Fibroblast of skin of back (primary cell): ENCODE measurements at places on chromosomes 3 and 15.

DNA sequence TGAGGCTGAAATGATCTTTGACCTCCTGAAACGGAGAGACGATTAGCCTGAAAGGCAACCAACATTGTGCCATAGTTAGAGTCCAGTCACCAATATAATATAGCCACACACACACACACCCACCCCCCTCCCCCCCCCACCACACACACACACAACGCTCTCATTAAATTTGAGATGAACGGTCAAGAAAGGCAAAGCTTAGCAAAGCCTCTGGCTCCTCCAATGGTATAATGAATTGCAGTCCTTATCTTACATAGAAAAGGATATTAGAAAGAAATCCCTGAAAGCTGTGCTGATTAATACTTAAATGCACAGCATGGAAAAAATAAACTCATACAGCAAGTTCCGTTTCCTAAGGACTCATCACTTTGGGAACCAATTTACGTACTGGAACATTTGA, 876 bp upstream of the ZNF385D start:
- DNase-seq, result no peak

DNA sequence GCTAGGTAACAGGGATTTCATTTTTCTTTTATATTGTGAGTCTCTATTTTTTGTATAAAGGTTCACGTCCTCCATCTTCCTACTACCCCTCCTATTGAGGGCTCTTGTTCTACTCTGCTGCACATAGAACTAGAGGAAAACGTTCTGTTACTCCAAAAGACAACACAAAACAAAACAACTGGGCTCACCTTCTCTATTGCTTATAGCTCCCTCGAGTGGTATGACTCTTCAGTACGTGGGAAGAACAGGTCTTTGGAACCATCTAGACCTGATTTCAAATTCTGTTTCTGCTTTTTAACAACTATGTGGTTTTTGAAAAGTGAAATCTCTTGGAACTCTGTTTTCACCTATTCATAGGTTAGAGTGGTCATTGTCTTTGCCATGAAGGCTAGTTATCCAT, 515.3 kb downstream of the SOX2 start:
- DNase-seq, result no peak

DNA sequence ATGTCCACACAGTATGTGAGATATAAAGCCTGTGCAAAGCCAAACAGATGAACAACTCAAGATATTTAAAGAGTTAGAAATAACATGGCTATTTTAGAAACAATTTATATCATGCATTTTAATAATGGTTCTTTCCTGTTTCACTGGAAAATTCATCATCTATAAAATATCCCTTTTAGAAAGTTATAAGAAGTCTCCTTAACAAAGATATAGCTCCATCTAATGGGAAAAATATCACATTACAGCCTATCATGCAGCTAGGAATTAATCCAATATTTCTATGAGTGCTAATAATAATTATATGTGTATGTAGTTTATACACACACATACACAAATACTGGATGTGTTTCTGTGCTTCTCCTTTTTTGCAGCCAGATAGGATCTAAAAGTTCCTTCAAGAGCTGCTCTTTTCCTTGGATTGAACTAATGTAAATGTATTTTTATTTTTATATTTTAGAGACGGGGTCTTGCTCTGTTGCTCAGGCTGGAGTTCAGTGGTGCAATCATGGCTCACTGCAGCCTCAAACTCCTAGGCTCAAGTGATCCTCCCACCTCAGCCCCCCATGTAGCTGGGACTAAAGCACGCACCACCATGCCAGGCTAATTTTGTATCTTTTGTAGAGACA, 21.6 kb downstream of the RPL22L1 start:
- peak; percentile 42 for DNase-seq

GRCh38 chr15:56036546-56037067, 43.2 kb upstream of the NEDD4 start:
- DNase-seq, result no peak

- DNase-seq, result no peak
Observed at GRCh38 chr3:83498361-83499016, 1460.3 kb upstream of the CADM2 start.

DNA sequence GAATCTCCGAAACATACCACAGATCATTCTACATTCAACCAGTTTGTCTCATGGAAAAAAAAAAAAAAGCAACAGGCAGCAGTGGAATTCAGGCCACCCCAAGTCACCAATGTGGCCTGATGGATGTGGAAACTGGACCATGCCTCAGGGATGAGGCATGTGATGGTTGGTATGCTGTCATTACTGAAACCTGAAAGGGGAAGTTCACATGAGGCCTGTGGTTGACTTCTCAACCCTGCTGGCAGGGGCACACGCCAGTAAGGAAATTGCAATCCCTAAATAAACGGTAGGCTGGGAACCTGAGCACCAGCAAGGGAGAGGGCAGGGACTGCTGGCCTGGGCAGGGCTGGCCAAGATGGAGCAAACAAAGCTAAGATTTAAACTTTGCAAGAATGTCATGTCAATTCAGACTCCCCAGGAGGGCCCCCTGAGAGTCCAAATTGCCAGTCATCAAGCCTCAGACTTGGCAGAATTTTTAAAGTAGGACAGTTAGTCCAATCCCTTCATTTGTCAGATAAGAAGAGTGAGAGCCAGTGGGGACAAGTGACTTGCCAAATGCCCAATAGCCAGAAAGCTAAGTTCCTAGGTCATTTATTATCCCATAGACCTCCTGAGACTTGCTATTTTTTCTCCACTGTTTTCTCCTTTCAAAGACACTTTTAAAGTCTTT, 310.4 kb downstream of the ERC2 start:
- peak; percentile 82 for DNase-seq

DNA sequence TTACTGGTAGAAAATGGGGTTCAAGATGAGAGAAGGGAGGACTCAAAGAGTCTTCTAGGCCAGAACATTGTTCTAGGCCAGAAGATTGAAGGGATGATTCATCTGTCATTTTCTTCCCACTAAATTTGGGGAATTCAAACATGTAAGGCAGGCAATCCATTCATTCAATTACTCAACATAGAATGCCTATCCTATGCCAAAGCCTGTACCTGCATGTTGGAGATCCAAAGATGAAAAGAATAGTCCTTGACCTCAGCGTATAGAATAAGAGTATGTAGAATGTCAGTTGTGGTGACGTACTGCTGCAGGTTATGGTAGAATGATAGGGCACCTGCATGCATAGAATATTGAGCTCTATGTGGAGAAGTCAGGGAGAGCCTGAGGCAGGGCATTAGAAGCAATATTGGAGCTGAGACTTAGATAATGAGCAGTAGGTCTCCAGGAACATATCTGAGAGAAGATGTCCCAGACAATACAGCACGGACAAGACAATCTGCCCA, 49.7 kb downstream of the STAC start:
- no peak for DNase-seq

DNA sequence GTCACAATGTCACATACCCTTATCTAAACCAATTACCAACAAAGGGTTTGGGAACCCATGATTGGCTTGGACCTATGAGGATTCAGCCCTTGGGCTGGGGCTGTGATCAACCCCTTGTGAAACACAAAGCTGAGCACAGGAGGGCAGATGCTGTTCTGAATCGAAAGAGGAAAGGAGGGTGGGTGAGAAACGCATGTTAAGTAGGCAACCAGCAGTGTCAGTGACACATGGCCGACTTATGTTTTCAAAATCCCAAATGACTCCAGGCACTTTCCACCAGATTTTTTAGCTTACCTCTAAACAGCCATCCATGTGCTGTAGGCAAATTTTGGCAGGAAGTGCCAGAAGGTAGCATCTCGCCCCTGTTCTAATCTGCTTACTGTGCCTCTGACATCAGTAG, 34.1 kb upstream of the KLHL25 start:
- no peak for DNase-seq

DNA sequence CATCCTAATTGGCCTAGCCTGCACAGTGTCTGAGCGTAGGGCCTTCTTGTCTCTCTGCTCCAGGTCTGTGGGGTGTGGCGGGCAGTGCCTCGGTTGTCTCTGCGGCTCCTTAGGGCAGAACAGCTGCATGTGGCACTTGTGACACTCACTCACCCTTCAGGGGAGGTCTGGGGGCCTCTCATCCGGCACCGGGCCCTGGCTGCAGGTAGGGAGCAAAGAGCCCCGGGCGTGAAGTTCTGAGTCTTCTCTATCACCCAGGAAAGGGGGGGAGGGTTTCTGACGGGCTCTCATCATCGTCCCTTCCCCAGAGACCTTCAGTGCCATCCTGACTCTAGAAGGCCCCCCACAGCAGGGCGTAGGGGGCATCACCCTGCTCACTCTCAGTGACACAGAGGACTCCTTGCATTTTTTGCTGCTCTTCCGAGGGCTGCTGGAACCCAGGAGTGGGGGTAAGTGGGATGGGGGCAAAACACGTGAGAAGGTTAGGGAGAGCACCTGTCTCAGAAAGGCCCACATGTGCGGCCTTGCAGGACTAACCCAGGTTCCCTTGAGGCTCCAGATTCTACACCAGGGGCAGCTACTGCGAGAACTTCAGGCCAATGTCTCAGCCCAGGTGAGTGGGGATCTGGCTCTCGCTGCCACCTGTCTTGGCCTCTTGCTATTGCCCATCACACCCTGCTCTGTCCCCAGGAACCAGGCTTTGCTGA, 2.6 kb downstream of the CHRD start:
- no peak for DNase-seq

DNA sequence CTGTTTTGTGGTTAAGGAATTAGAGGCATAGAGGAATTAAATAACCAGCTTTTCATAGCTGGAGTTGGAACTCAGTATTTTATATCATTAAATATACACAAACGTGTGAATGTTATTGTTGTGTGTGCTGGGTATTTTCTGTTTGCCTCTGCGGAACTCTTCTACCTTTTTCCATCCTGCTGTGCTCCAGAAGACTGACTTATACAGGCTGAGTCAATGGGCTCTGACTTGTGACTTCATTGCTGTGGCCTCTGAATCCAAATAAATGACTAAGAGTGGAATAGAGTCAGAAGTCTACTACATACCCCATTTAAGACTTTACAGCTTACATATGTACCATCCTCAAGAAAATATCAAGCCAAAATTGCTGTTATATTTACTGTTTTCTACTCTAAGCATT, 17.6 kb downstream of the ARIH1 start:
- peak; percentile 85 for DNase-seq

DNA sequence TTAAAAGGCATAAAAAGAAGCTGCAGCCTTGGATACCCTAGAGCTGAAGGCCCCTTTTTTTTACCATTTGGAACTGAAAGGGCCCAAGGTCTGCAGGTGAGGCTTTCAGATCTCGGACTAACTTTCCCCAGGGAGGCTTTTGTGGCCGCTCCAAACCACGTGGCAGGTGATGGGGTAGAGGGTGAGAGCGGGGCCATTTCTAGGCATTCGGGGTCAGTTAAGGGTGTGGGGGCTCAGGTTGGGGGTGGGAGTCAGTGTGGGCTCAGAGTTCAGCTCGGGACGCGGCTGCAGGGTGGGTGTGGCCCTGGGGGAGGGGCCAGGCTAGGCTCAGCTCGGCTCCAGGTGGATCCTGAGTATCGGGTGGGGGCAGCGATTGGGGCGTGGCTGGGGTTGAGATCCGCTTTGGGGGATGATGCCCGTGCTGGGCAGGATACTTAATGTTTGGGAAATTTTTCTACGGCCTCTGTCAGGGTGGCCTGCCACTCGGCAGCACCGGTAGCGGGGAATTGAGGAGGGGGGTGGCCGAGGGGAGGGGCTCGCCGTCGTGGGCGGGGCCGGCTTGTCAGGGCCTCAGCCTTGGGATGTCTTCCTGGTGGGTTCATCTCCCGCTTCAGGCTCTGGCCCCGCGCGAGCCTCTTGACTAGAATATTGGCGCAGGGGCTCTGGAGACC, 2.5 kb downstream of the KLF13 start:
- DNase-seq, result no peak

GRCh38 chr3:163773136-163773535, 1305.2 kb downstream of the SI start:
- no peak for DNase-seq

GRCh38 chr3:171306631-171307030, 153.6 kb downstream of the TNIK start:
- peak; percentile 99 for DNase-seq

GRCh38 chr3:179265875-179266274, 15.0 kb upstream of the KCNMB3 start:
- DNase-seq, result no peak

- DNase-seq, result peak; percentile 92
Observed at GRCh38 chr3:124800511-124801258, 70.4 kb downstream of the UMPS start.

DNA sequence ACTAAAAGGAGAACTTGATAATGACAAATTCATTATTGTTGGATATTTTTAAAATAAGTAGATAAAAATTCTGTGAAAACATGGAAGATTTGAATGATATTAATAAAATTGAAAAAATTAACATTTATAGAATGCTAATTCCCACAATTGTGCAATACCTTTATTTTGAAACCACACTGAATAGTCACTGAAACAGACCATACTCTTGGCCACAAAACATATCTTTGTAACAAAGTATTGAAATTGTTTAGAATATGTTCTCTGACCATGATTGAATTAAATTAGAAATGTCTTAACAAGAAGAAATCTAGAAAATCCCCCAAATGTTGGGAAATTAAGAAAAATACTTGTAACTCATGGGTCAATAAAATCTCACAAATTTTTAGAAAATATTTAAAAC, 49.2 kb downstream of the ARHGAP11B start:
- no peak for DNase-seq

- DNase-seq, result peak; percentile 23
Observed at GRCh38 chr3:153008226-153008625, 153.8 kb upstream of the RAP2B start.

DNA sequence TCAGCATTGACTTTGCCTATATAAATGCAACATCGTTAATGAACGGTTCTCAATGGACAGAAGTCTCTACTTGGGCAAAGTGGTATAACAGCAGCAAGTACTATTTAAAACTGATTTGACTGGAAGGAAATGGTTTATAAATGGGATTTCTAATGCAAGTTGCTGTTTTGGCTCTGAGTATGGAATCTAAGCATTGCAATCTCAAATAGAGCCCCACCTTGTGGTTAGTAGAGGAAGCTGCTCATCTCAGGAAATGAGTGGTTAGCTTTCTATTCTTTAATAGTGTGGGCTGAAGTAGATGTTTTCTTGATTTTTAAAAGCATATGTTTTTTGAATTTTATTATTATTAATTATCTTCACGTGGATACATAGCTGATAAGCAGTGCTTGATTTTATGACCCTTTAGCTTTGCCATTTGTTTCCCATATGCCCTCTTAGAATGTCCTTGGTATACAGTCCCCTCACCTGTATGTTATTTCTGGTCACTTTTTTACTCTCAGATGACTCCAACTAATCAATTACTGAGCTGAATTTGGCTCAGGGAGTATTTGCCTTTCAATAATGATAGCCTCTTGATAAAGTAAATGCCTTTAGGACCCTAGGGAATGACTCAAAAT, 67.1 kb downstream of the OXSM start:
- peak; percentile 52 for DNase-seq
